ENCODE measurements at places on chromosomes 3 and 15.

DNA sequence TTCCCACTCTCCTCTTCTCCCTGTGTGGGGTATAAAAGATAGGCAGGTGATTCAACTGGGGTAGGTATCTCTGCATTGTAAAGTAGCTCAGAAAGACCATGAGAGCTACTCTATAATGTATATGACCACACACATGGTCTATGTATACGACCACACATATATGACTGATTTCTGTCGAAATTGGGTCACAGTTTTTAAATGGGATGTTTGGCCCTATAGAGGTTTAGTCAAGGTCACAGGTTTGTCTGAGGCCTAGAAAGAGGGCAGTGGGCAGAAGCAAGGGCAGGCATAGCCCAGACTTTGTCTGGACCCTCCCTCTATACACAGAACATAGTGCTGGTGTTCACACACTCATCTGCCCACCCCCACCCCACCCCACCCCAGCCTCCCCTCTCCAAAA, 4.4 kb downstream of the LAMP3 start:
- no peak for DNase-seq

- no peak for DNase-seq
Observed at GRCh38 chr15:68431037-68431791, 749 bp downstream of the ITGA11 start.

- no peak for DNase-seq
Observed at GRCh38 chr15:92021792-92022191, 168.3 kb downstream of the SLCO3A1 start.

DNA sequence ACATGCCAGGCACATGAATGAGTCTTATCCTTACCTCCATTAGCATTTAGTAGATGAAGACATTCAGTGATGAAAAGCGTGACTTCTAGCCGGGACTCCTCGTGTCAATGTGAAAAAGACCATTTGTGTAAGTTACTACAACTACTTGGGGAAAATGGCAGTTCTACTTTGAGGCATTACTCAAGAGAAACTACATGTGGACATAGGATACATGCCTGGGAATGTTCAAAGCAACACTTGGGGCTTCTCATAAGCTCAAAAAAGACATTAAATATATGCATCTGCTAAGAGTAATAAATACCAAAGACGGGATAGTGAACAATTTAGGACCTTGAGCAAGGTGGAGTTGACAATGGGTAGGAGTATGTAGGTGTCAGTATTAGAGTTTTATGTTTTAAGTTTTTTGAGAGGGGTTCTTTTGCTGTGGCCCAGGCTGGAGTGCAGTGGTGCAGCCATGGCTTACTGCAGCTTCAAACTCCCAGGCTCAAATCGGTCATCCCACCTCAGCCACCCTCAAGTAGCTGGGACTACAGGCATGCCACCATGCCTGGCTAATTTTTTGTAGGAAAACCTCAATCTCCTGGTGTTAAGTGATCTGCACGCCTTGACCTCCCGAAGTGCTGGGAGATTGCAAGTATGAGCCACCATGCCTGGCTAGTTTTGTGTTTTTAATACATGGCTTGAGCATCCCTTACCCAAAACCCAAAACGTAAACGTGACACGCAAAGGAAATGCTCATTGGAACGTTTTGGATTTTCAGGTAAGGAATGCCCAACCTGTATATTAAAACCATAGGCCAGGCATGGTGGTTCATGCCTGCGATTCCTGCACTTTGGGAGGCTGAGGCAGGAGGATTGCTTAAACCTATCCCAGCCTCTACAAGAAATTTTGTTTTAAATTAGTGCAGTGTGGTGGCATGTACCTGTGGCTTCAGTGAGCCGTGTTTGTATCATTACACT, 3.9 kb downstream of the RPLP1 start:
- DNase-seq: peak; percentile 13

DNA sequence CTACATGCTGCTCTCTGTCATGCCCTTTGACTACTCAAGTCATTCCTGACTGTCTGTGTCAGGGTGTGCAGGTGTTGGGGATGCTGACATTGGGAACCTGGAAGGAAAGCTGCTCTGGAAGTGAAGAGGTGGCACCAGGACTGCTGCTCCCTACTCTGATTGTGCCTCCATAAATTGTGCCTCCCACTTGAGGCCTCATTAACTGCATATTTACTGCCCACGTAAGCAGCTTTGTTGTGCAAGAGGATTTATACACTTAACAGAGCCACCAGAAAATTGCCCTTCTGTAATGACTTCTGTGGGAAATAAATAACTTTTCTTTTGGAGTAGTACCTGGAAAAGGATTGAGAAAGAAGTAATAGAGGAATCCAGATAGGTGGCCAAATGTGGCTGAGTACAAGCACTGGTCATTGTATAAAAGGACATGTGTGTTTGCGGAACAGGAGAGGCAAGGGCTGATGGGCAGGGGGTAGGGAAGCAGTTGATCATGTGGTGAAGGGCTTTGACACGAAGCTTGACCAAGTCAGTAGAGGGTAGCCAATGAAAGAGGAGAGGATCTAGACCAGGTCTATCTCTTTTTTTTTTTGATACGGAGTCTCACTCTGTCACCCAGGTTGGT, 24.8 kb downstream of the IL20RB start:
- no peak for DNase-seq

GRCh38 chr3:130539005-130539404, 22.0 kb downstream of the COL6A6 start:
- DNase-seq: peak; percentile 85
